Retina (tissue), 1 donor: ENCODE measurements at places on chromosomes 12 and 14.

DNA sequence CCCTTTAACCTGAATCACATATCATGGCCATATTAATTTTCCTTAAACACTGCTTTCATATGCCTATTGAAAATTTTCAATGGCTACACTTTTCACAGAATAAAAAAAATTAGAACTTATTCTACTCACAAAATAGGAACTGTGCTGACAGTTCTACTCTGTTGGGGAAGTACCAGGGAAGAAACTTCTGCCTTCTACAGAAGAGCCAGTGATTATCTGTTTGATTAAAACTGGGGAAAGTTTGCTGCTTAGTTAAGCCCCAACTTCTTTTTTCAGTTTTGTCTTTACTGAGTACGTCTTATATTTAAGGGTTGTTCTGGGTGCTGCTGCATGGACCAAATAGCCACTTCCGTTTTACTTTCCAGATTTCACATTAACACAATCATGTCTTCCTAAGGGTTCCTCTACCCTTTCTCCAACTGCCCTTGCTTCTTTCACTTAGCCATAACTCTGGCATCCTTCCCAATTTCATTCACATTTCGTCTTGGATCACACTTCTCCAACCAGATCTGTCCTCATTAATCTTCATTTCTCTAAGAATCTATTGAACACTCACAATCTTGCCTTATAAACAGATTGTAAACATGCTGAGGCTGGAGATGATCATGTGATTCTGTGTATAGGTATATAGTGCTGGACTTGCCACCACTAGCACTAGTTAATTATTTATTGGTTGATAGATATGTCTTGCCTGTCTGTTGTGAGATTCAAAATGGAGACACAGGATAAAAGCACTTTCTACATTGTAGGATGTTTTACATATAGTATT, 1.9 kb upstream of the SEL1L start:
- DNase-seq, result no peak

- peak; percentile 13 for DNase-seq
Observed at GRCh38 chr14:69004731-69005431, 25.8 kb upstream of the ACTN1 start.

GRCh38 chr12:93982771-93983315, 165.5 kb upstream of the PLXNC1 start:
- no peak for DNase-seq

GRCh38 chr14:89085231-89085731, 260.8 kb downstream of the TTC8 start:
- DNase-seq, result peak; percentile 70

DNA sequence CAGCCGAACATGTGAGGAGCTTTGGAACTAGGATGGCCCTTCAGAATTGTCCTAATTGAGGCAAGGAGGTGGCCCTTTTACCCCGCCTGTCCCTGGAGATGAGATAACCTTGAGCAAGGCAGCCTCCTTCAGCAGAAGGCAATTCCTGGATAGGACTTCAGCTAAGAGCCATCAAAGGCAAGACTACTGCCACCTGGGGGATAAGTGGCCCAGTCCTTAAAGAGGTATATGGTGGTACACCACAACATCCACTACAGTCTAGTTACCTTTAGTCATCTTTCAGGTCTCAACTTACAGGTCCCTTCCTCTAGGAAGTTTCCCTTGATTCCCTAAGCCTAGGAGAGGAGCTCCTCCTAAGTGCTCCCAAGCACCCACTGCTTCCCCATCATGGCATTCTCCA, 204.2 kb upstream of the CDKN3 start:
- no peak for DNase-seq

DNA sequence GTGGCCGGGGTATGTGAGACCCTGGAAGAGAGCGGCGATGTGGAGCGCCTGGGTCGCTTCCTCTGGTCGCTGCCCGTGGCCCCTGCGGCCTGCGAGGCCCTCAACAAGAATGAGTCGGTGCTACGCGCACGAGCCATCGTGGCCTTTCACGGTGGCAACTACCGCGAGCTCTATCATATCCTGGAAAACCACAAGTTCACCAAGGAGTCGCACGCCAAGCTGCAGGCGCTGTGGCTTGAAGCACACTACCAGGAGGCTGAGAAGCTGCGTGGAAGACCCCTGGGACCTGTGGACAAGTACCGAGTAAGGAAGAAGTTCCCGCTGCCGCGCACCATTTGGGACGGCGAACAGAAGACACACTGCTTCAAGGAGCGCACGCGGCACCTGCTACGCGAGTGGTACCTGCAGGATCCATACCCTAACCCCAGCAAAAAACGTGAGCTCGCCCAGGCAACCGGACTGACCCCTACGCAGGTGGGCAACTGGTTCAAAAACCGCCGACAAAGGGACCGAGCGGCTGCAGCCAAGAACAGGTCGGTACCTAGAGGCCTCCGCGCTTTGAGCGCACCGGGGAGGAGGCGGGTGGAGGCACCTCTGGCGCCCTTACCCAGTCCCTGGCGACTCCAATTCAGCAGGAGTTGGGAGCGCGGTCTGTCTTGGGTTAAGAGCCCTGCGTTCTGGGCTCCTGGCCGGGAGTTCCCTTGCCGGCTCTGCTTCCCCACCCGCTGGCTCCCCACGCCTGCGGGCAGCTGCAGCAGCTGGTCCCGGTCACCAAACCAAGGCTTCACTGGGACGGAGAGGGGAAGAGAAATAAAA, 700 bp downstream of the SIX6 start:
- DNase-seq, result no peak

GRCh38 chr14:82987502-82988124, 1454.0 kb upstream of the SEL1L start:
- no peak for DNase-seq

GRCh38 chr14:23930742-23931141, 22.8 kb upstream of the DHRS4 start:
- DNase-seq, result no peak

GRCh38 chr12:43008953-43009845, 419.7 kb upstream of the PRICKLE1 start:
- no peak for DNase-seq

GRCh38 chr12:103462675-103463074, 33.1 kb downstream of the C12orf42 start:
- no peak for DNase-seq

GRCh38 chr14:25026476-25027137, 23.3 kb downstream of the STXBP6 start:
- no peak for DNase-seq

DNA sequence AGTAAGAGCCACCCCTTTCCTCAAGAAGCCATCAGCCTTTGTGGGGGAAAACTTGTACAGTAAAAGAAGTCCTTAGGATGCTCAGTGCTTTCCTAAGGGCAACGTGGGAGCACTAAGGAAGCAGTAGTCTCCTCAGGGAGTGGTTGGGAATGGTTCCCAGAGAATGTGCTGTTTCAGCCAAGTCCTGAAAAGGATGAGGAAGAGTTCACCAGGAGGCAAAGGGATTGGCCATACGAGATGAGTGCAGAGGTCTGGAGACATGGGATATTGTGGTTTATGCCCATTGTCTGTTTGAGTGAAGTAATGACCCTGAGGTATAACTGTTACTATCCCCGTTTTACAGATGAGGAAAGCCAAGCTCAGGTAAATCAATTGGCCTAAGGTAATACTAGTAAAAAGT, 86.0 kb upstream of the ATF1 start:
- no peak for DNase-seq

DNA sequence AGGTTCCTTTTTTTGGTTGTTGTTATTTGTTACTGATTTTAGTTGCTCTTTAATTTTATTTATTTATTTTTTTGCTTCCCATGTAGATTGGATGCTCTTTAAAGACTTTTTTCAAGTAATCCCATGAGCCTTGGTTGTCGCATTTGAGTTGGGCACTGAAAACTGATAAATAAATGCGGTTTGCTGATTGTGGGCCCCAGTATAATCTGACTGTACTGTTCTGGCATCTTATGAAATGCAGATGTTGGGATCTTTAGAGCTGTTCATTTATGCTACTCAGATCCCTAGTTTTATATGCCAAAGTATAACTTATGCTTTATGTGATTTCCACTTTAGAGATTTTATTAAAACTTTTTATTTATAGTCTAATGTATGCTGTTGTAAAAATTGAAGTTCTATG, 33.3 kb downstream of the WNK1 start:
- DNase-seq, result no peak

DNA sequence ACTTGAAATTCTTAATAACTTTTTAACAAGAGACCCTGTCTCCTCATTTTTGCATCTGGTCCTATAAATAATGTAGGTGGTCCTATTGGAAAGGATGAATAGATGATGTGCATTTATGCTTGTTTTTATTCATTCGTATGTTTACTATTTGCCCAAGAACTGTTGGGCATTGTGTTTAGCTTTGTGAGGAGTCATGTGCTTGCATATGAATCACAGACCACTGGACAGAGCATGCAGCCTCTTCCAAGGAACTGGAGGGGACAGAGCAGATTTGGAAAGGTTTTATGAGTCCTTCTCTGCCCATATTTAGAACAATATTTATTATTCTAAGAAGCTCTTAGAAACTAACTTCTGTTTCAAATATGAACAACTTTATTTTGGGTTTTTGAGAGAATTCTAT, 414.0 kb downstream of the SOX5 start:
- no peak for DNase-seq

DNA sequence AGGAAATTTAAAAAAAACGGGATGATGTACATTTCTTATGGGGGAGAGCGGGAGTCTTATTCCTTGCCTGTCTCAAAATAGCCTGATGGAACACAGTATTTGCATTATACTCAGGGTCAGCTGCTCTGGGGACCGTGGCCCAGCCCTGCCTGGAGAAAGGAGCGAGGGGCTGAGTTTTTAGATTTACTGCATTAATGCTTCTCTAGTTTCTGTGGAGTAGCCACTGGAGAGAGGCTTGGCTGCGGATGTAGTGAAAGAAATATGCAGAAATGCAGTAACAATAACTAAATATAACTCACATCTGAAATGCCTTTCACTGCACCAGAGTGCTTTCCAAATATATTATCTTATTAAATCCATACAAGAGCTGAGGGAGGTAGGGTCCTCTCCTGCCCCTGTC, 87.6 kb upstream of the MAP1LC3B2 start:
- no peak for DNase-seq

DNA sequence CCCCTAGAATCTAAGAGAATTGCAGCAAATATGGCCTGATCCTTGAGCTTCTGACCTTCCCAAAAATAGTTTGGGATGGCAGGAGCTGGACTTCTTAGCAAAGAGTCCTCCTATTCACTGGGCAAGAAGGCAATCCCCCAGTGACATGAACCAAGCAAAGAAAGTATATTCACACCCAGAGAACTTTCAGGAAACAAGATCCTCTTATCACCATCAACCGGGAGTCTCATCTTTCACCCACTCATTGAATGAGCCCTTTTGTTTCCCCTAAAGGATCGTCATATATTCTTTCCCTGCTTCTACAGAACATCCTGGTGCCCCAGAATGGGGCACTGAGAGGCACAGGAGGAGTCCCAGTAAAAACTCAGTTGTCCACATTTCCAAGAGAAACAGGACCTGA, 19.7 kb downstream of the SPTB start:
- DNase-seq, result no peak

DNA sequence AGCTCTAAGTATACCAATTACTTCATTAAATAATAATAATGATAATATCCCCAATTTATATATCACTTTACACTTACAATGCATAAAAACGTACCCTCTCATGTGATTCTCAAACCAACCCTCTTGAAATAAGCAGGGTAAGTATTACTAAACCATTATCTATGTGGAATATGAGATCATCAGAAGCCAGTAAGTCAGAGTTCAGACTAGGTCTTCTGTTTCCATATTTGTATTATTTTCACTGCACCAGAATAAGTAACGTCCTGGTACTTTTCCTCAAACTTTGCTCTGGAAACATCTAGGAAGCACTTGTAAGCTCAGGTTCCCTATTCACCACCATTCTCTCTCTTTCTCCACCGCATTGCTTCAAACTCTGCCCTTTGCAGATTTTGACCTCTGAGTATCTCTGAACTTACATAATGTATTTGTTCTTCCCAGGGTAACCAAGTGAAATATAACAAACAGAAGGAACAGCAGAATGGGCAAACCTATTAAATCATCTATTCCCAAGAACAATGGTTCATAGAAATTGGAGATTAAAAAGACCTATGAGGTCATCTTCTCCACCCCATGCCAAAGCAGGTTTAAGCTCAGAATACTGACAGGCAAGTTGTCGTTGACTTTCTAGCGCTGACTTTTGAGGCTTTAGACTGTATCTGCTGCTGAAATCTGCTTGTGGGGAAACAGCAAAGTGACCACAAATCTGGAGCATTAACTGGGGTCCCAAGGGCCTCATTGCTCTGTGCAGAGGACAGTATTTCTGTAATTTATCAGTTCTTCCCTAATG, 161.3 kb upstream of the FAR2 start:
- no peak for DNase-seq

DNA sequence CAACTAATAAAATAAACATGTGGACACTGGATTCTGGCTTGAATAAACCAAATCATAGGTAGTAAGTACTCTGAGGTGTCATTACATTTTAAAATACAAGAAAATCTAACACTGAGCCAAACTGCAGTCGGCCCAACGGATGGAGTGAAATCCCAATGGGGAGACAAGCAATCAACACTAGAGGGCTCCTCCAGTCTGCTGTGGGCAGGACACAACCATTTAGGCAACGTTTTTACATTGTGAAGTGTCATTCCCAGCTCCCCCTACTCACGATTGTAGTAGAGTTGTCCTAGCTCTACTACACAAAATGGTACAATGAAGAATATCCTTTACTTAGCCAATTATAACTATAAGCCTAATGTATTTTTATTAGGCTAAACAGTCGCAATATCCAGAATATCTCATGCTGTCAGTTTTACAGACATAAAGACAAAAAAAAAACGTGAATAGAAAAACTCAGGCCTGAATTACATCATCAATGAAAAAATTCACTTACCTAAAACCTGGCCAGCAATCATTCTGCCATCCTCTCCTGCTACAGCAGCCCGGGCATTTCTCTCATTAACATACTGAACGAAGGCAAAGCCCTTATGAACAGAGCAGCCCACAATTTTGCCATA, 35.7 kb downstream of the HNRNPC start:
- DNase-seq, result no peak

DNA sequence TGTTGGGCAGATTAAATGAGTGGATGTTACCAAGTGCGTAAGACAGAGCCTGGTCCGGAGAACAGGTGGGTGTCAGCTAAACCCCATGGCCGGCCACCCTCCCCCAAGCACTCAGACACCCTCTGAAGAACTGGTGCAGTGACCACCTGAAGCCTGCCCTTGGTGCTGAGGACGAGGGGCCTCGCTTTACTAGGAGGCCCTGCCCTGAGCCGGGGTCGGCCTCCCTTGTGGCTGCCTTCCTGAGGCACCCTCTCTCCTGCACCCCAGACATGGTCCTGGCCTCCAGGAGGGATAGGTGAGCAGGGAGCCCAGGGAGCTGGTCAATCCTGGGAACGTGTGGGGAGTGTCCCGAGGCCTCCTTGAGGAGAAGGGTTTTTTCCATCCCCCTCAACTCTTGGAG, 4.9 kb upstream of the KIF26A start:
- no peak for DNase-seq

GRCh38 chr14:21525962-21526671, at the start of gene SALL2:
Gene SALL2, minus strand, starts transcription at chr14:21526346. Its CDS starts 219 bp downstream, at chr14:21526127.
- no peak for DNase-seq
